ENCODE measurements at places on chromosomes 4 and X.

- DNase-seq = no peak
These were observed 1114.6 kb upstream of the AGA start for GRCh38 chr4:178556796-178557195.

- no peak for DNase-seq
These were observed 155.3 kb upstream of the TEX13A start for GRCh38 chrX:105375816-105376215.

- DNase-seq = no peak
These were observed 74.4 kb downstream of the SORCS2 start for GRCh38 chr4:7266525-7267292.

DNA sequence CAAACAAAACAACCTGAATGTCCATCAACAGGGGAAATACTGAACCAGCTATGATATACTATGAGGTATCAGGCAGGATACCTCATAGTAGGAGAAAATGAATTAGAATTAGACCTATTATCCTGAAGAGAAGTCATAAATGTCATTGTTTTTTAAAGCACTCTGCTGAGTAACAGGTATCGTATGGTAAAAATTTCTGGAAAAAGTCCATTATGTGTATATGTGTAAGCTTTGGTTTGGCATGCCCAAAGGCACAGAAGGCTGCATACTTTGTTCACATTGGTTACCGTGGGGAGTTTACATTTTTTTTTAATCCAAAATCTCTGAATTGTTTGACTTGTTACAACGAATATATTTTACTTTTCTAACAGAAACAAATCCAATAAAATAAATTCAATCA is 70.5 kb downstream of the RPS3A start:
- DNase-seq = no peak

Data from glutamatergic neuron (in vitro differentiated cells).